ENCODE measurements at places on chromosomes 12 and 14. TPM values are rescaled to one million over a fixed set of nuclear protein-coding genes. Genes with fewer than 3 reads are reported as not detected.

Gene P3H3
- total RNA-seq = 22.6 TPM

Gene AQP2
- not detected for total RNA-seq

Gene STAC3
- 0.13 TPM for total RNA-seq

Gene ASCL1
- total RNA-seq = not detected

Gene CNTN1
- not detected for total RNA-seq

Gene SRGAP1
- 1.3 TPM for total RNA-seq

Gene POTEM
- total RNA-seq = not detected

Gene NANOG
- not detected for total RNA-seq
